ENCODE measurements at places on chromosomes 3 and 15.

DNA sequence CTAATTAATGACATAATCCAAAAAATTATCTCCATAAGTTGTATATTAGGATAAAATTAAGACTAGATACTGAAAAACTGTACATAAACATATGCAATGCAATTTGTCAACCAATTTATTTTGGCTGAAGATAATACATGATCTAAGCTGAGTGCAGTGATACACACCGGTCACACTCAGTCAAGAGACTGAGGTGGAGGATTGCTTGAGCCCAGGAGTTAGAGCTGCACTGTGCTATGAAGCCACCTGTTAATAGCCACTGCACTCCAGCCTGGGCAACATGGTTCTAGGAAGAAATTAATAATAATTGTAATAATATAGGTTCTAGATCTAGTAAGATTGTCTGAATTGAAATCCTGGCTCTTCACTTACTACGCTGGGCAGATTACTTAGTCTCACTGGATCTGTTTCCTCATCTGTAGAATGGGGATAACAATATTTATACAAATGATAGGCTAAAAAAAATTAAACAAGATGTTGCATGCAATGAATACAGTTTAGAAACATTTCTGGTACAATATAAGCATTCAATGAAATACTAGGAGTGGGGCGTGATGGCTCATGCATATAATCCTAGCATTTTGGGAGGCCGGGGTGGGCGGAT is 15.8 kb downstream of the SLC4A7 start:
- DNase-seq: no peak

GRCh38 chr3:151307583-151308488 is 8.8 kb downstream of the GPR87 start:
- DNase-seq: no peak

DNA sequence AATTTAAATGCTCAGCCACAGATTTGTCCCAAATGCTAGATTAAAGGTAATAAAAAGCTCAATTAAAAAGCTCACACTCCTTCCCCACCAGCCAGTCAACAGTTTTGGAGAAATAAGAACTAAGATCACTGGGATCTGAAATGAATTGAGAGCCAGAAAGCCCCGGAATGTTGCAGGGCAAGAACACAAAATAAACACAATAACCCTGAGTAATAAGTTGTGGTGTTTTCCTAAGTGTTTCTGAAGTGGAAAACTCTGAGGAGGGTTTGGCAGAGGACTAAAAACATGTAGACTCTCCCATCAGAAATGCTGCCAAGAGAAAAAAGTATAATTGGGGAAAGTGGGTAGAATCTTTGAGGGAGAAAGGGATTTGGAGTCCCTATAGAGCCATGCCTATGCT is 127.8 kb downstream of the ABI3BP start:
- DNase-seq: no peak

DNA sequence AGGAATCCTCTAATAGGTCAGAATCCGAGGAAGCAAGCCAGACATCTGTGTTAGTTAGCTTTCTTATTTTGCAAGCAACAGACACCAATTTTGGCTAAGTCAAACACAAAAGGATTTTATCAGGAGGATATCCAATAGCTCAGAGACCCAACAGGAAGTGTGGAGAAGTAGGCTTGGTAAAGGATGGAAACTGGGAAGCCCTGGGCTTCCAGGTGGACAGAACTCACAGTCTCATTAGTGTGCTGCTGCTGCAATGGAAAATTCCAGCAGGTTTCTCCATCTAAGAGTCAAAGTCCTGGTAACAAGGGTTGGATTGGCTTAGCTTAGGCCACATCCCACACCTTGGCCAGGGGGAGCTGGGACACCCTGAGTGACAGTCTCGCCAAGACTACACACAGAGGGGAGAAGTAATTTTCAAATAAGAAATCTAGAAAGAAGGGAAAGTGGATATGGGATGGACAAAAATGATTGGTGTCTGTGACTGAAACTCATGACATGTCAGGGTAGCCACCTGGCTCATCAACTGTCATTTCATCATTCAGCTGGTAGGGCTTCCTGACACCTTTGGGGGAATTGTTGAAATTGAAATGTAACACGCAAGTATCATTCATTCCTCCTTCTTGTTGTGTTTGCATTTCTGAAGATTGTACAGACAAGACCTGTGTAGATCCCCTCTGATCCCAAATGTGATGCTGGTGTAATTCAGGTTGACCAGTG is 158.6 kb downstream of the THSD4 start:
- DNase-seq: no peak

- no peak for DNase-seq
Measured at GRCh38 chr3:153087595-153088566, 74.1 kb upstream of the RAP2B start.

DNA sequence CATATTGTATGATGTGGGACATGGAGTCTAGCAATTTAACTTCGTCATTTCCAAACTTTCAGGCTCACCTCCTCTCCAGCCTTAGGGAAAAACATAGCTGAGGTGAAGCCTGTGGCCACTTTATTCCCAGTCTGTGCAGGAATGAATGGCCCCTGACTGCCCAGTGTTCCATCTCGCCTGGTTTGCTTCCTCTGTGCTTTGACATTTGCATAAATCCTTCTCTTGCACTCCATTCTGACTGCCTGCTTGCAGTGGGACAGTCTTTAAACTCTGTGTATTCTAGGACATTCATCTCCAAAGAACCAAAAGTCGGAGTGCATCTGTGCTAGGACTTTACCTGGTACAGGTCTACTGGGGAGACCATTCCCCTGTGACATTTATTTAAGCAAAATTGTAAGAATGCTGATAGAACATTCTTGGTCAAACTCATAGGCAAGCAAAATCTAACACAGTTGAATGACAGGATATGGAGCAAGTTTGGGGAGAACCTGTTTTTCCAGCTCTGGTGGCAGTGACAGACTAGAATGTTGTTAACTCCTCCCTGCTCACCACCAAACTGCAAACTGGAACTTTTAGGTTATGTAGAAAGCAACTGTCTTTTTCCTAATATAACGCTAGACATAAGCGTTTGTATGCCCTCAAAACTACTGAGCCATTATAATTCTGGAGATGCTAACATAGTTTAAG is 22.1 kb downstream of the TMED3 start:
- no peak for DNase-seq

DNA sequence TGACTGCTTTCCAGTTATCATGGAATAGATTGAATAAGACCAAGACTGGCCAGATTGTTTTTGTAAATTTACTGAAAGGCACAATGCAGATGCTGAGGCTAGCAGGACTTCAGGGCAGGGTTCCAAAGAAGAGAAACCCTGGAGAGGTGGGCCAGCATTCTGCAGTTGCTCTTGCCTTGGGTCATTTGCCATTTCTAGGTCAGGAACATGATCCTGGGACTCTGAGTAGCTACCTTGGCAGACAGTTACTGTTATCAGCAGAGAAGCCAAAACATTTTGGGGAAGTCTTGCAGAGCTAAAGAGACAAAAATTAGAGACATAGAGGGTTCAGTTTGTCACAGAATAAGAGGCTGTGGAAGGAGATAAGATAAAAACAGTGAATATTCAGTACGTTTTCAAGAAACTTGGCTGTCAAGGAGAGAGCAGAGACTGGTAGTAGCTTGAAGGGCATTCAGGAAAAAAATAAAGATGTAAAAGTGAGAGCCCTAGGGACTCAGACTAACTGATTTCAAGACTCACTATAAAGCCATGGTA is 46.8 kb upstream of the MYRIP start:
- no peak for DNase-seq

DNA sequence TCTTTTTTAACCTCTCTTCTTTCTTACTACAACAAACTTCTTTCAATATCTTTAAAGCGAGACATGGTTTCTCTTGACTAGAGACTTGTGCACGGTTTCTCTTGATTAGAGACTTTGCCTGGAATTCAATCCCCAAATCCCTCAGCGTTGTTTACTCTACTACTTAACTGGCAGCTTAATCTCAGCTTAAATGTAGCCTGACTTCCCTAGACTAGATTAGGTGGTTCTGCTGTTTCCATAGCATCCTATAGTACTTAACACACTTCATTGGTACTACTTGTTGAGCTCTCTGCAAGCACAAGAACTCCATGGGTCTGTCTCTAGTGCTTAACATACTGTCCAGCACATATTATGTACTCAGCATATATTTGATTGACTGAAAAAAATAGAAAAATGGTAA is 168.2 kb upstream of the GPR149 start:
- no peak for DNase-seq
